ENCODE measurements at places on chromosomes 12 and 14. TPM values are rescaled to one million over a fixed set of nuclear protein-coding genes. Genes with fewer than 3 reads are reported as not detected.

Gene MAP3K9
- 0.30 TPM for total RNA-seq

Gene TAS2R9
- total RNA-seq = not detected

Gene RNASE4
- 137 TPM for total RNA-seq

Gene PIANP
- 0.21 TPM for total RNA-seq

Gene ORAI1
- total RNA-seq = 10.7 TPM

Gene ALKBH1
- 9.6 TPM for total RNA-seq

- no peak for DNase-seq
These were observed 18.9 kb downstream of the PPP1R13B start for GRCh38 chr14:103828315-103828967.

DNA sequence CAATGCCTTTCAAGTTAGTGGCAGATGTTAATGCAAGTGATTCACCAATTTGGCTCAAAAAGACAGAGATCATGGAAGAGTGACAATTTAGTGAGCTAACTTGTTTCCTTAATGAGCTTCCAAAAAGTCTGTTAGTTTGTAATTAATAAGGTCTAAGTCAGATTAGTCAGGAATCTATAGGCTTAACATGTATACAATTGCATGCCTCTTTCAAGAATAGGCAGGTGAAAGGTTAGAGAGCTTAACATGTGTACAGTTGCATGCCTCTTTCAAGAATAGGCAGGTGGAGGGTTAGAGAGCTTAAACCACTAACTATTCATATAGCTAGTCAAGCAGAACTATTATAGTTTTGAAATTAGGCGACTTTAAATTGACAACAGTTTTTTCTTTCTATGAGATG, 663.8 kb downstream of the C12orf50 start:
- no peak for DNase-seq

DNA sequence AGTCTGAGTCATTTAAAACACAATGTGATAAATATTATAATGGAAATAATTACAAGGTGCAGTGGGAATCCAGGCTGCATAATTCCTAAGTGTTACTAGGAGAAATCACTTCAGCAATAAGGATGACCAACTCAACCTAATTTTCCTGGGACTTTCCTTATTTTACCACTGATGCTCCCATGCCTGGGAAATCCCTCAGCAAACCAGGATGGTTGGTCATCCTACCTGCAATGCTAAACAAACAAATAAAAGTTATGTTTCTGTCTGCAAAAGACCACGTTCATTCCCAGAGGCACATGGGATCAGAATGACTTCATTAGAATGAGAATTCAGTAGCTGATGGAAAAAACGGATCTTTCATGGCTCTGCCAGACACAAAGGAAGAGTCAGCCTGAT, 130.8 kb upstream of the RAP1B start:
- no peak for DNase-seq

- DNase-seq = no peak
These were observed 56.5 kb upstream of the KCNH3 start for GRCh38 chr12:49482095-49483051.

DNA sequence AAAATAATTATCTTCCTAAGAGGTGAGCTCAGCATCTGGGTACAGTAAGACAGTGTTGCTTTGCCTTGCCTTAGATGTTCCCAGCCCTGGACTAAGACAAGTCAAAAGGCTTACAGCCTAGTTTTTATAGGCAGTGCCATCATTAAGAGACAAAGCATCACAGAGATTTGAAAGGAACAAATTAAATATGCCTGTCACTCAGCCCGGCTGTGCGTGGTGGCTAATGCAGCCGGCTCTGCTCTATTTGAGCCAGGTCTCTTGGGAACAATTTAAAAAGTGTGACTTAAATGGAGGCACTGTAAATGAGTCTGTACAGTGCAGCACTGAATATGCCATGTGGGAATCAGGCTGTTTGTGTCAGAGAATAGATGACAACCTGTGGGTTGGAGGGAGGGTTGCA, 1687.4 kb upstream of the FLRT2 start:
- no peak for DNase-seq
